Stimulated activated CD8-positive, alpha-beta memory T cell treated with anti-CD3 and anti-CD28 coated beads, Interleukin-7, amount 100 ng/mL, for 1 hour (primary cell): ENCODE measurements at places on chromosomes 4 and X.

DNA sequence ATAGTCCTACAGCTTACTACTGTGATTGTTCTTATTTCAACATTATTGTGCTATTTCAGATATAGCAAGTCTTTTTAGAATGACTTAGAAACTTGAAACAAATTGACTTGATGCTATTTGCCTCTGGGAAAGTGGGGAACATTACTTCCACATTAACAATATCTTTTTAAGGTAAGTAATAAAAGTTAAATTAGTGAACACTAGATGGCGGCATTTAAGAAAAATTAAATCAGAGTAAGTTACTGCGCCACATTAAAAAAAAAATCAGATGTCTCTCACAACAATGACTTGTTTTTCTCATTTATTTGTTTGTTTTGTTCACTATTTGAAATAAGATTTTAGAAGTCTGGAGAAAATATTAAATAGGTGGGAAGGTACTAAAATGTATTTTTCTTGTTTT is 1026.9 kb upstream of the SLIT2 start:
- DNase-seq, result no peak

GRCh38 chr4:18049446-18049845 is 27.9 kb upstream of the LCORL start:
- no peak for DNase-seq

- no peak for DNase-seq
These were observed 50.1 kb downstream of the DHRSX start for GRCh38 chrX:2450681-2451080.

GRCh38 chrX:1094566-1095333 is 117.7 kb downstream of the CRLF2 start:
- no peak for DNase-seq

DNA sequence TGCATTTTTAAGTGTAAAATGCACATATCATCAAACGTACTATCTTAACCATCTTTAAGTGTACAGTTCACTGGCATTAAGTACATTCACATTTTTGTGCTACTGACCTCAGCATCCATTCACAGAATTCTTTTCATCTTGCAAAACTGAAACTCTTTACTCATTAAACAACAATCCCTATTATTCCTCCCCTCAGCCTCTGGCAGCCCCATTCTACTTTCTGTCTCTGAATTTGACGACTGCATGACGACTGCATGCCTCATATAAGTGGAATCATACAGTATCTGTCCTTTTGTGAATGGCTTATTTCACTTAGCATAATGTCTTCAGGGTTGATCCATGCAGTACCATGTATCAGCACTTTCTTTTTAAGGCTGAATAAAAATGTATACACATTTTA is 38.7 kb downstream of the CNKSR2 start:
- no peak for DNase-seq
